ENCODE measurements at places on chromosomes 11 and 22.

DNA sequence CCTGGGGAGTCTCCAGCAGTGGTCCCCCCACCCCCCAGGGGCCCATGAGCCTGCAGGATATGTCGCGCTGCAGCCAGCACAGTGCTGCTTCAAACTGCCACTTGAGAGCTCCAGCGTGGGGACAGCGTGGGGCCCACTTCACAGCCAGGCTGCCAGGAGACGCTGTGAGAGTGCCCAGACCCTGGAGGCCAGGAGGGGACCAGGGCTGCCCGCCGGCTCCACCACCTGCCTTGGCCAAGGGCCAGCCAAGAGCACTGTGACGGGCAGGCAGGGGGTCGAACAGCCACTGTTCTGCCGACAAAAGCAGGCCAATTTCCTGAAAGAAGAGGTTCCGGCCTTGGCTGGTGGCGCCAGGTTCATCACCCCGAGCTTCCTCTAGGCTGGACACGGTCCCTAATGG lies 60.2 kb downstream of the FLRT1 start:
- DNase-seq: no peak

DNA sequence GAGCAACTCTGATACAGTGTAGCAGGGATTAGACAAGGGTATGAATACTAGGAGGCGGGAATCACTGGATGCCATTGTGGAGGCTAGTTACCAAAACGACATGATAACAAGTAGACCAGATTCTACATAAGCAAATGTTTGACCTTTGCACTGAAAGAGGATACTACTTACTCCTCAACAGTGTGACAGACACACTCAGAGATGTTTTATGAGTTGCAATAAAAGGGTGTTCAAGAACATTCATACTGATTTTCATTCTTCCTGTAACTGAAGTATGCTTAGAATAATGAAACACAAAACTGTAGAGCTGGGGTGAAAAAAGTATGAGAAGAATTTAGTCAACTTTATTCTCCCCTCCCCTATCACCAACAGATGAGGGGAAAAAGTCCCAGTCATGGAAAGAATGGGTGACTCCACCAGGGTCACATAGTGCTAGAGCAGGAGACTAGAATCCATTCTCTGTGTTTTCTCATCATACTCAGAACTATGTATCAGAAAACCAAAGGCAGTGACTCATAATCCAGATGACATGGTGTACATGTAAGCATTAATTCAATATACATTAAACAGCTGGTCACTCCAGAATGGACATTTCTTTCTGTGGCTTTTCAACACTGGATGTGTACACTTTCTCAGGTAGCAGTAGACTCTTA lies 32.8 kb downstream of the ARHGAP20 start:
- no peak for DNase-seq

- no peak for DNase-seq
Measured at GRCh38 chr11:114964676-114965214, 286.4 kb downstream of the NXPE2 start.

DNA sequence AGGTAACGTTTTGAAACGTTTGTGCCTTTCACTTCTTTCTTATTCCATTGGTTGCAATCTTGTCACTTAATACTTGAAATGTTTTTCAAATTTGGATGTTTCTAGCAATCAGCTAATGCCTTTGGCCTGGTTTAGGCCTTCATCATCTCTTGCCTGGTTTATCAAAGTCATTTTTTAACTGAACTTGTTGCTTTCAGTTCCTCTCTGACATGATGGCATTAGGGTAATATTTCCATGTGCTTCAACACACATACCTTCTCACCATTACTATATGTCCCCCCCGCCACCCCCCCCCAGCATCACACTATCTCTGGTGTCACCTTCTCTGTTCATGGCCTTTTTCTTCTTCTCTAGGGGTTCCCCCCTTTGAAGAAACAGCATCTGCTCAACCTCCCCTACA lies 1.5 kb upstream of the SYT9 start:
- DNase-seq: no peak

GRCh38 chr11:92489826-92490399 lies 265.3 kb downstream of the FAT3 start:
- DNase-seq: no peak

DNA sequence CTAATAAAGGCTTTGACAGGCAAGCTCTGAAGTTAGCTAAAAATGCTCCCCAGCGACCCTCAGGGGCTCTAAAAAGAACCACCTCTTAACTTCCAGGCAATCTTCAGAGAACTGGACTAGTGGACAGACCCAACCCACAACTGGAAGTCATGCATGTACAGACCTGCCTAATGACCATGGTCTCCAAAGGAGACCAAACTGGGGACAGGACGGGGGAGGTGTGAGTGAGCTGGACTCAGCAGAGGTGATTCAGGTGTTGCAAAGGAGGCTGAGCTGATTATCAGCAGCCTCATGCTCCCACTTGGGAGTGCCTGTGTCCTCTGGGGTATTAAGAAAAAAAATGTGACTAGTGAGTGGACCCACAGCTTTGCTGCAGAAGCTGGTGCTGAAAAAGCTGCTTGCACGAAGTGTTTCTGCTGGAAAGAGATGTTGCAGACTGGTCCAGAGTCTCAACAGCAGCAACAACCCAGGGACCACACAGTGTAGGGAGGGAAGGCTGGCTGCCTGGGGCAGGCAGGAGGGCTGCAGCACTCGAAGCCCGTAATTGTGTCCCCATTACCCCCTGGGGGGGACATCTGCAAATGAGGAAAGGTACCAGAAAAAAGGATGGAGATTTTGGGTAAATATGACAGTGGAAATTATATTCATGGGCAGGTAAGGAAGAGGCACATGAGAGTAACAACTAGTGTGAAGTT lies 35.3 kb downstream of the PITPNB start:
- DNase-seq: no peak

DNA sequence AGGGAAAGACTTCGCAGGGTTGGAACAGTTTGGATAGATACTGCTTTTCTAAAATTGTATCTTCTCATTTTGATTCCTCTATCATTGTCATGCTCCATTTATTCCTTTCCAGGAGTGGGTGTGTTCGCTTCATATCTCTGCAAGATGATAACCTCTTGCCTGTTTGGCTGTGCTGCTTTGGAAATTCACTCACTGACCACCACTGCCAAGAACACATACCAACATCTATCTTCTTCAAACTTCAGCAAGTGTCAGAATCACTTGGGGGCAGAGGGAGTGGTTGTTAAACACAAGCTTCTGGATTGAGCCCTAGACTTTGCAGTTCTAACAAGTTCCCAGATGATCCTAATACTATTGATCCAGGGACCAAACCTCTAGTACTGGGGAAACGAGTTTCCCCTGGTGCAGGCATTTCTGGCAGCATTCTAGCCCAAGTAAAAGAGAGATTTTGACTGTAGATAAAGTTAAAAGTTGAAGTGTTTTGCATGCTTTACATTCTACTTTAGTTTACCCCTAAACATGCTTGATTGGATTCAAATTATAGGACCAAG lies 11.5 kb upstream of the DKK3 start:
- no peak for DNase-seq

DNA sequence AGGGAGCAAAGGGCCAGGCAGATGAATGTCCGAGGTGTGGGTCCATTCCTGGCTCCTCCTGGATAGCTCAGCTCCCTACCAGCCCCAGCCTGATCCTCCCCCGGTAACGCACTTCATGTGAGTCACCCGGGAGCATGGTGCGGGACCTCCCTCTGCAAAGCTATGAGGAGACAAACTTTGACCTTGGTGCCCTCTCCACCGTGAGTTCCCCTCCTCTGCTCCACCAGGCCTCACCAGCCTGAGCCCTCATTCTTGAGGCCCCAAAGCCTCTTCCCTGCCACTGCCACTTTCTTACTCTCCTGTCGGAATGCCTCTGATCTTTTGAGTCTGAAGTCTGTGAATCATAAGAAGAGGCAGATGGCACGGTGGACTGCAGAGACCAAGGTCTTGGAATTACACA lies 37.4 kb upstream of the CD82 start:
- no peak for DNase-seq

All from stimulated activated CD4-positive, alpha-beta T cell treated with anti-CD3 and anti-CD28 coated beads, TNF-alpha, amount 100 ng/mL, for 24 hours (primary cell).